ENCODE measurements at places on chromosomes 3 and 15.

DNA sequence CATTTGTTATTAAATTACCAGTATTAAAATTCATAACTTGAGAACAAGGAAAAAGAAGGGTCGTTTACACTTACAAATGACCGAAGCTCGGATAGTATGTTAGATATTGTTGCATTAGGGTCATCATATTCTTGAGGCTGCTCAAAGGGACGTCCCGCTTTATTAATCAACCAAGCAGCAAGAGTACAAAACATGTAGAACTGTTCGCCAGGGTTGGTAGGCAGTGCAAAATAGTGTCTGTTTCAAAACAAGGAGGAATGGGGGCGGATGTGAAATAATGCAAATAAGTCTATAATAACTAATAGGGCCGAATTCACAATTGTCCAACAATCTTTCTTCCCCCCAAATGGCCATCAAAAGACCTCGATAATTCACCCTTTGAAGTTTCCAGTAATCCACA, 2.9 kb downstream of the IFT57 start:
- no peaks in the 10 kb centered on the region for H3K36me3 ChIP-seq
- no peak overlapping the region for H3K4me3 ChIP-seq
- peaks cover 42% of the 10 kb centered on the region for H3K4me1 ChIP-seq
- H3K27ac ChIP-seq = no peak overlapping the region
- H3K27me3 ChIP-seq = no peaks in the 10 kb centered on the region

DNA sequence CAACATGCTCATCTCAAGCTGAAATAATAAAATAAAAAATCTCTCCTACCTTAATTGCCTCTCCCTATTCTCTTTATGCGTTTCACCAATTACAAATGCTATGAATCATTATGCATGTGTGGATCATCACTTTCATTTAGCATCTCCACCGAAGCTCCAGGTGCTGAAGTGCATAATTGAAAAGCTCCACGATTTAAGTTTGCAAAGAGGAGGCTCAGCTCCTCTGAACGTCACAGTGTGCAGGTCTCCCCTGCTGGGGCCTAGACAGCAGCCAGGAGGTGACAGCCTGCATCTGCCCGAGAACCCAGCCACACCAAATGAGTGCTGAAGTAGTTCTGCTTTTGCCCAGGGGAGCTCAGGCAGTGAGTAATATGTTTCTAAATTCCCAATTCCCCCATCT, 60.5 kb upstream of the GLCE start:
- no peak for DNase-seq
- H3K27me3 ChIP-seq = no peaks in the 10 kb centered on the region
- no peak overlapping the region for H3K4me3 ChIP-seq
- peaks cover 7% of the 10 kb centered on the region for H3K4me1 ChIP-seq
- H3K36me3 ChIP-seq = no peaks in the 10 kb centered on the region

GRCh38 chr3:31705736-31706135, 173.0 kb downstream of the STT3B start:
- H3K36me3 ChIP-seq = no peaks in the 10 kb centered on the region
- H3K27me3 ChIP-seq = no peaks in the 10 kb centered on the region
- H3K27ac ChIP-seq = no peak overlapping the region
- peaks cover 8% of the 10 kb centered on the region for H3K4me1 ChIP-seq
- H3K4me3 ChIP-seq = no peak overlapping the region

DNA sequence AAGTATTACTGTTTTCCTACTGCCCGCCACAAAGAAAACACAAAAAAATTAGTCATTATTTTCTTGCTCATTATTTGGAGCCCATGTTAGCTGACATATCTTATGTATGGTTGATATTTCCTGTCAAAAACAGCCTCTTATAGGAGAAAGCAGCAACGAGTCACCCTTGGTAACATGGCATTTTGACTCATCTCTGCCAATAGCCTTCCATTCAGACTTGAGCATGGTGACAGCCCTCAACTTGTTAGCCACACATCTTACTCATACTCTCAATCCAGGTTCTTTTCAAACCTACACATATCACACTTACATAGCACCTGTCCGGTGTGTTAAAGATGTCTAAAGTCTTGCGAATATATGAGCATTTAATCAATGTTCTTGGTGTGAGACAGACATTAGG, 109.4 kb upstream of the SAMMSON start:
- no peaks in the 10 kb centered on the region for H3K36me3 ChIP-seq
- no peaks in the 10 kb centered on the region for H3K27me3 ChIP-seq
- H3K4me3 ChIP-seq = no peak overlapping the region
- no peak overlapping the region for H3K27ac ChIP-seq

DNA sequence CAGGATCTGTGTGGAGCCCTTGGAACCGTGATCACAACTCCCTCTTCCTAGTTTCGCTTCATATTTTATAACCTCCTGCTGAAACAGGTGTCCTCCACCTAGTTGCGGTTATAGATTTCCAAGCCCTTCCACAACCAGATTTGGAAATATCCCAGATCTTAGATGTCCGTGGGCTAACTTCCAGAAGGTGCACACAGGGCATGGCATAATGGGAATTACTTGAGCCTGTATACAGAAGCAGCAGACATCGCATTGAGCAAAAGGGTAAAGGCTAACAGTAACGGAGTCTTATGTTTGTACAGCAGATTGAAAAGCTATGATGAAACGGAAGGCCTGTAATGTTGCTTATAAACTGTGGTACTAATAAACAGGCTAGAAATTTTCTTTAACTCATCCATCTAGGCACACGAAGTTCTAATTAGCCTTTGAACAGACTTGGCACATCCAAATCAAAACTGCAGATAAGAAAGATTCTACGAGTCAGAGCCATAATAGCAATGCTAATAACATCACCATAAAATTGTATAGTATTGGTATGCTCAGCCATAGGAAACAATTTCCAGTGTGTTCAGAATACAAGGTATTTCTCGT, 1.2 kb upstream of the USF3 start:
- no peak for DNase-seq
- no peaks in the 10 kb centered on the region for H3K27me3 ChIP-seq
- peak overlapping the region; percentile 99 for H3K27ac ChIP-seq
- H3K4me3 ChIP-seq = peak overlapping the region; percentile 89
- no peaks in the 10 kb centered on the region for H3K36me3 ChIP-seq
- H3K4me1 ChIP-seq = peaks cover 35% of the 10 kb centered on the region

- DNase-seq = no peak
- no peak overlapping the region for H3K27ac ChIP-seq
- no peaks in the 10 kb centered on the region for H3K36me3 ChIP-seq
- H3K4me3 ChIP-seq = no peak overlapping the region
Measured at GRCh38 chr3:156729460-156730179, 55.2 kb downstream of the TIPARP start.

DNA sequence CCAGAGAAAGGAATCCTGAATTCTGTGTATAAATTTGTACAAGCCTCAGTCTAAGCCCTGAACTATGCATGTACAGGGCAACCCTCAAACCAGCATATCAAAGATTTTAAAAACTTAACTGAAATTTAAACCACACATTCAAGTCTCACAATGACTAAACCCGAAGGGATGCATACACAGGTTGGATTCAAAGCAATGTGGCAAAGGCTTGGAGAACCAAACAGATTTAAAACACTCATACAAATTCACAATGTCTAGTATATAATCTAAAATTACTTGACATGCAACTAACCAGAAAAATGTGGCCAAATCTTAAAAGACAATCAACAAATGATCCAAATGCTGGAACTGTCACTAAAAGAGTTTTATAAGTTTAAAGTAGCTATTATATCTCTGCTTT, 36.4 kb downstream of the CEP152 start:
- no peak for DNase-seq
- no peaks in the 10 kb centered on the region for H3K4me1 ChIP-seq
- no peak overlapping the region for H3K27ac ChIP-seq
- H3K27me3 ChIP-seq = no peaks in the 10 kb centered on the region
- no peak overlapping the region for H3K4me3 ChIP-seq

DNA sequence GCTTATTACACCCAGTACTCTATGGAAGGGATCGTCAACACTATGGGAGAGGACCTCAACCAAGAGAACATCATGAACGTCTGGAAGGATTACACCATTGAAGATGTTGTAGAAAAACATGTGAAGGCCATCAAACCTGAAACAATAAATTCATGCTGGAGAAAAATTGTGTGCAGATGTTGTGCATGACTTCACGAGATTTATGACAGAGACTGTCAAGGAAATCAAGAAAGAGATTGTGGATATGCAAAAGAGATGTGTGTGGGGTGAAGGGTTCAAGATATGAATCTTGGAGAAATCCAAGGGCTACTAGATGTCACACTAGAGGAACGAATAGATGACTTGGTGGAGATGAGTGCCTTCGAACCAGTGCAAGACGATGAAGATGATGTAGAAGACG, 3.5 kb upstream of the PARP16 start:
- H3K4me3 ChIP-seq = no peak overlapping the region
- H3K36me3 ChIP-seq = no peaks in the 10 kb centered on the region
- peaks cover 17% of the 10 kb centered on the region for H3K4me1 ChIP-seq
- H3K27me3 ChIP-seq = no peaks in the 10 kb centered on the region

- H3K27ac ChIP-seq = no peak overlapping the region
- DNase-seq = no peak
- H3K36me3 ChIP-seq = no peaks in the 10 kb centered on the region
- no peaks in the 10 kb centered on the region for H3K4me1 ChIP-seq
- H3K27me3 ChIP-seq = no peaks in the 10 kb centered on the region
Measured at GRCh38 chr3:169295126-169295525, 368.4 kb downstream of the MECOM start.

Measured in suprapubic skin (tissue), 4 donors.